ENCODE measurements at places on chromosomes 11 and 22.
A peak's percentile ranks its signal among the peaks of the same experiment; 100 is the strongest.

- no peak for DNase-seq
These were observed 871 bp upstream of the SEZ6L start for GRCh38 chr22:26168330-26168851.

- DNase-seq: no peak
These were observed 34.6 kb upstream of the KCNQ1OT1 start for GRCh38 chr11:2734181-2735052.

DNA sequence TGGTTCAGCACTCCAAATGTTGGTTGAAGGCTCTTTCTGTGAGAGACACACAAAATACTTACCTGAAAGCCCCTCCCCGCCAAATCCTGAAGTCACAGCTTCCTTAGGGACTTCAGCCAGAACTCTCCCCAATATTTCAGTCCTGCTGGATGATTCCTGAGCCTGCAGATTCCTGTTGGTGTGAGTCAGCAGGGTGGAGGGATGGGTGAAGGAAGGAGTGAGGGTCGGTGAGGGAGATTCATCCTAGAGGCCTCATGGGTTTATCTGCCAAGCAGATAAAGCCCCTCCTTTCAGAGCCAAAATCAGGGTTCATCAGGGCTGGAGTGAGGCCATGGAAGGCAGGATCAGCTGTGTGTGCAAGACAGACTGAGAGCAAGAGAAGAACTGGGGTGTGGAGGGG, 37.9 kb downstream of the SMIM38 start:
- DNase-seq: no peak

DNA sequence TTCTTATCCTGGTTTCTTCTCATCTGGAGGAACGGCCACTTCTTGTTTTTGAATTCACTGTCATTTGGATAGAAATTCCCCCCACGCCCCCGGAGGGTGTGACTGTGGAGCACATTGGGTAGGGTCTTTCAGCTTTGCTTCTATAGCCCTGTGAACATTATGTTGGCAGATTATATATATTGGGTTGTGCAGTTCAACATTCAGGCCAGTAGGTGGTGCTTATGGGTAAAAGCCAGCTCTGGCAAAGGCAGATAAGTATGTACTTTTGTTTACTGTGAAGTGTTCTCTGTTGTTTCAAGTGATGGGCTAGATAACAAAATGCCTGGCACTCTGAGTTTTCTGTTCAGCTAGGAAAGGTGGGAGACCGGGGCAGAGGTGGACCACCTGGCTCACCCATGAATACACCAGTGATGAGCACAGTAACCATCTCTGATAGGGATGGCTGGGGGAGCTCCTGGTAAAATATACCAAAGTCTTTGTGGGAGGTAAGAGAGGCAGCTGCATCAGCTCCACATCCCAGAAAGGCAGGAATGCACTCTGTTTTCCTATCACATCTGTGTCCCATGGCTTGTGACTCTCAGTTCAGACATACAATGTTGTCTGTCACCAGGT, 1348.2 kb upstream of the RAG2 start:
- DNase-seq: peak; percentile 15

GRCh38 chr11:68342459-68343158, 30.2 kb downstream of the LRP5 start:
- DNase-seq: no peak

GRCh38 chr11:129930296-129930695, 34.9 kb upstream of the NFRKB start:
- peak; percentile 76 for DNase-seq

DNA sequence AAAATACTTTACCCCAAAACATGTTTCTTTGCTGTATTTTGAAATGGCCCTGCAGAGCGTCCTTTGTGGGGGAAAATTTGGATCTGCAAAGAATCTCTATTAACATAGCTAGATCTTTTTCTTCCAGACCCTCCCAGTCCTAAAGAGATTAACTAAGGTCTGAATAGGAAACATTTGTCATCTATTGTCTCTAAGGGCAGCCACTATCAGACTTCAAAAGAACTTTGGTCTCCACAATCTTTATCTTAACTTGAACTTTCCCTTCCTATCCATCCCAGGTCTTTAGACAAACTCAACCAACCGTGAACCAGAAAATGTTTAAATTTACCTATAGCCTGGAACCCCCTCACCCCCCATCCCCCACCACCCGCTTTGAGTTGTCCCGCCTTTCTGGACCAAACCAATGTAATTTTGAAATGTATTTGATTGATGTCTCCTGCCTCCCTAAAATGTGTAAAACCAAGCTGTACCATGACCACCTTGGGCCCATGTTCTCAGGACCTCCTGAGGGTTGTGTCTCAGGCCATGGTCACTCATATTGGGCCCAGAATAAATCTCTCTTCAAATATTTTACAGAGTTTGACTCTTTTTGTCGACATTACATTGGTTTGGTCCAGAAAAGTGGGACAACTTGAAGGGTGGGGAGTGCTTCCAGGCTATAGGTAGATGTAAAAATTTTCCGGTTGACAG, 3.5 kb upstream of the KRTAP5-9 start:
- no peak for DNase-seq

- DNase-seq: no peak
These were observed 118.6 kb downstream of the OPCML start for GRCh38 chr11:133413703-133414102.

- no peak for DNase-seq
These were observed 14.5 kb downstream of the CARS1 start for GRCh38 chr11:3042496-3043314.

DNA sequence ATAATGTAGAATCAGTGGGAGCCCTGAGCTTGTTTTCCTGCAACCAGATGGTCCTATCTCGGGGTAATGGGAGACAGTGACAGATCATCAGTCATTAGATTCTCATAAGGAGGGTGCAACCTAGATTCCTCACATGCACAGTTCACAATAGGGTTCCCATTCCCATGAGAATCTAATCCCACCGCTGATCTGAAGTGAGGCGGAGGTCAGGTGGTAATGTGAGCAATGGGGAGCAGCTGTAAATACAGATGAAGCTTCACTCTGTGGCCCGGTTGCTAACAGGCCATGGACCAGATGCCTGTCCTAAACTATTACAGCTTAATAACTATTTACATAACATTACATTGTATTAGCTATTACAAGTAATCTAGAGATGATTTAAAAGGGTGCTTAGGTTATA, 17.0 kb downstream of the DIXDC1 start:
- DNase-seq: no peak

DNA sequence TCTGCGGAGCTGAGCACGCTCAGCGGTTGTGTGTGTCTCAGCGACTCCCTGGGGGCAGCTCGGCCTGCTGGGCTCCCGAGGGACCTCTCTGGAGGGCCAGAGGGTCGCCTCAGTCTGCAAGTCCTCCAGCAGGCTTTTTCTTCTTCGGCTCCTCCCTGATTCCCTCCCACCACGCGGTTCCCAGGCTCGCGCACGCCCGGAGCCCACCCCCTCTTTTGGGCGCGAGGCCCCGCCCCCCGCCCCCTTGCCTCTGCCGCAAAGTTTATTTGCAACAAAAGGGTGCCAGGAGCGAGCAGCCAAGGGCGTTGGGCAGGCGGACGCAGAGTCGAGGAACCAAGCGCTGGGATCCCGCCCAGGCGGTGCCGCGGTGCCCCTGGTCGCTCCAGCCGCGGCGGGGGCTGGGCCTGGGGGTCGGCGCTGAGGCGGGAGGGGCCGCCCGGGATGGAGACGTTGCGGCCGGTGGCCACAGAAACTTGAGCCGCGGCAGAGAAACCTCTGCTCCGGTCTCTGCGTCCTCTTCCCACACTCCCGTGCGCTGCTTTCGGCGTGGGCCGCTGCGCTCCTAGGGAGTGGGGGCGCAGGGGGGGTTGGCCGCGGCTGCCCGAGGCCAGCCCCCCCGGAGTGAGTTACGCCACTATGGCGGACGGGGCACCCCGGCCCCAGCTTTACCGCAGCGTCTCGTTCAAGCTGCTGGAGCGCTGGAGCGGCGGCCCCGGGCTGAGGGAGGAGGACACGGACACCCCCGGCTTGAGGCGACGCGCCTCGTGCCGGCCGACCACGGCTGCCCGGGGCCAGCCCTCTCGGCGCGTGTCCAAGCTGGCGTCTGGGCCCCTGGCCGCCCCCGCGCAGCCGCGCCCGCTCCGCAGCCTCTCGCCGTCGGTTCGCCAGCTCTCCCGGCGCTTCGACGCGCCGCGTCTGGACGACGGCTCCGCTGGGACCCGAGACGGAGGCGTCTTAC, at the start of gene ARHGEF17:
ARHGEF17 (plus strand) TSS at position 274 of the 958 bp plus-strand sequence; CDS start at position 637, 363 bp downstream.
- DNase-seq: peak; percentile 49

DNA sequence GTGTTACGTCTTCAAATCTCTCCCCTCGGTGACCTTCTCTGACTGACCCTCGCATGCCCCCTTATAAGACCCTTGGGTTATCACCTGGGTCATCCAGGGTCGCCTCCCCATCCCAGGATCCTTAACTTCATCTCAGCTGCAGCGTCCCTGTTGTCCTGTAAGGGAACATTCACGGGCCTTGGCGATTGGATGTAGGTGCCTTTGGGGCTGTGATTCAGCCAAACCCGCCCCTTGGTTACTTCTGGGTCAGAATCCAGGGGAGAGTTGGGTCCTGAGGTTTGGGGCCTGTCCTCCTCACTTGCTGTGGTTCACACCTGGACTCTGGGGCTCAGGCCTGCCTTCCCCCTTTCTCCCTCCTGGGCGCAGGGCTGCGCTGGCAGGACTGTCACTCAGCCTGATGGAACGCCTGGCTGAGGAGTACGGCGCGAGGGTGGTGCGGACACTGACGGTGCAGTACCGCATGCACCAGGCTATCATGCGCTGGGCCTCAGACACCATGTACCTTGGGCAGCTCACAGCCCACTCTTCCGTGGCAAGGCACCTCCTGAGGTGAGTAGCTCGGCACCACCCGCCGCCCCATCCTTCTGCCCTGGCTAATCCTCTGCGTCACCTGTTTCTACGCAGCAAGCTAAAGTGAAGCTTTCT, 29.4 kb downstream of the IGHMBP2 start:
- no peak for DNase-seq

GRCh38 chr11:119551420-119552105, 128.6 kb upstream of the THY1 start:
- DNase-seq: no peak

DNA sequence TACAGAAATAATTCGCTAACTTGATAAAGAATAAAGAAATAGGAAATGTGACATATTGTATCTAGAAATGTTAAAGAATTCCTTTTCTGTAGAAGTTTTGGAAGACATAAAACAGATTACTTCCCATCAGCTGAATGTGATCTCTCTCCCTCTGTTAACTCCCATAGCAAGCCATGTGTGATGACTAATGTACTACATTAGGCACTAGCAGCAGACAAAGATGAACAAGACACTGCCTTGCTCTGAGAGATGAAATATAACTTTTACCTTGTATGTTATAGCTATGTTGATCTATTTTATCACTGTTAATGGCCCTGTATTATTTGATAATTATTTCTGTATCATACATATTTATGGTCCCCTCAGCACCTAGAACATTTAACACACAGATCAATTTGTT, 817.2 kb downstream of the LRRC4C start:
- no peak for DNase-seq

- no peak for DNase-seq
These were observed 38.7 kb upstream of the ELF5 start for GRCh38 chr11:34552270-34552669.

DNA sequence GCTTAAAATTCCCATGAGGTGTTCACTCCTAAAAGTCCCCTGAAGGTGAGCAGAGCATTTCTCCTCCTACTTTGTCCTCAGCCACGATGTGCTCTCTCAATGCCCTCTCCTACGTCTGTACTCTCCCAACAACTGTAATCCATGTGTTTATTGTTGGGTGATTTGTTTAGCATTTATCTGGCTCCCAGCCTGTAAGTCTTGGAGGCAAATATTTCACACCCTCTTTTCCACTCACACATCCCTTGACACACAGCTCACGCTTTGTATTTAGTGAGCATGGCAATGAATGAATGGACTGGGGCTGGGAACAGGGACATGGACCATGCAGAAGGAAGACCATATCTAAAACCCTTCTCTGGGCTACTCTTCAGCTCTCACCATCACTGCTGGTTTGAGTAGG, 22.6 kb downstream of the HTR3A start:
- DNase-seq: no peak

GRCh38 chr11:76436020-76436419, 8.8 kb upstream of the EMSY start:
- DNase-seq: no peak

- no peak for DNase-seq
These were observed 509.8 kb downstream of the BUD13 start for GRCh38 chr11:116263019-116263418.

- DNase-seq: no peak
These were observed 10.2 kb downstream of the SSTR3 start for GRCh38 chr22:37202001-37202555.

GRCh38 chr22:41429232-41429950, 17.2 kb downstream of the TOB2 start:
- DNase-seq: no peak

GRCh38 chr11:83678831-83679584, 392.8 kb upstream of the CCDC90B start:
- DNase-seq: no peak

DNA sequence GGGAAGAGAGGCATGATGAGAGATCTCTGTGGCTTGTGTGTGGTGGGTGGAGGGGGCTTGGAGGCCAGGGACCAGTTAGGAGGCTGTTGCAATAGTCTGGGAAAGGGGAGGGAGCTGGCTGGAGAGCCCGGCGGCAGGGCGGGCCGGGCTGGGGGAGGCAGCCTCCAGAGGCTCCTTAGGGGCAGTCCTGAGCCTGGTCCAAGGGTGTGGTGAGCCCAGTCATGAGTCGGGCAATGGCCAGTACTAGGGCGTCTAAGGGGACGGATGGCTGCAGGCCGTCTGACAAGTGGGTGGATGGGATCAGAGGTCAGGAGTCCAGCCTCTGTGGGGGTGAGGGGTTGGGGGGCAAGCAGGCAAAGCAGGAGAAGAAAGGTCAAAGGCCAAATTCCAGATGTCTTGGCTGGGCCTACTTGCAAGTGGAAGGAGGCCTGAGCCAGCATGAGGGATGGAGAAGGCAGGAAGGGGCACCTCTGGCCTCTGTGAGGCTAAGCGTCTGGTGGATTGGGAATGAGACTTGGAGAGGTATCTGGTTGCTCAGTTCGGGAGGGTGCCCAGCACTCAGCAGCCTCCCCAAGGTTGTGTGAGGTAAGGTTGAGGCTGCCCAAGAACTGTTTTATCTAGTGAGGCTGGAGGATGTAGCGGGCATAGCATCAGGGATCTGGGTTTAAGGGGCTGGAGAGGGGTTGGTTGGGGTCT, 6.0 kb upstream of the CD248 start:
- no peak for DNase-seq

- no peak for DNase-seq
These were observed 423 bp upstream of the RTN3 start for GRCh38 chr11:63680834-63681320.

- no peak for DNase-seq
These were observed 4.2 kb upstream of the CHRDL2 start for GRCh38 chr11:74735365-74735928.

DNA sequence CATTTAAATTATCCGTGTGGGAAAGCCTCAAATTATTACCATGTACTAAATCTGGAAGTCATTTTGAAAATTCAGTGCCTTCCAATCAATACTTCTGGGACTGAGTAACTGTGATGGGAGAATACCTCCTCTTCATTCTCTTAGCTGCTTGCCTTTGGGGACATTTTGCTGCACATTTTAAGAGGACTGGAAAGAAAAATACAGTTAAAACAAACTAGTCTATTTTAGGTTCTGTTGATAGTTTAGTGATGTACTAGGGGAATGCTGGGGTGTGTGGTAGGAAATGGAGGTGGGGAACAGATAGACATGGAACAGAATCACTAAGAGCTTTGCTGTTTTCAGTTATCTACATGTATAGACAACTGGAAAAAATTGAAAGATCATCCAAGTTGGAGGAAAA, 65.7 kb upstream of the APOA1 start:
- no peak for DNase-seq
